ENCODE measurements at places on chromosomes 4 and X.
A peak's percentile ranks its signal among the peaks of the same experiment; 100 is the strongest.

DNA sequence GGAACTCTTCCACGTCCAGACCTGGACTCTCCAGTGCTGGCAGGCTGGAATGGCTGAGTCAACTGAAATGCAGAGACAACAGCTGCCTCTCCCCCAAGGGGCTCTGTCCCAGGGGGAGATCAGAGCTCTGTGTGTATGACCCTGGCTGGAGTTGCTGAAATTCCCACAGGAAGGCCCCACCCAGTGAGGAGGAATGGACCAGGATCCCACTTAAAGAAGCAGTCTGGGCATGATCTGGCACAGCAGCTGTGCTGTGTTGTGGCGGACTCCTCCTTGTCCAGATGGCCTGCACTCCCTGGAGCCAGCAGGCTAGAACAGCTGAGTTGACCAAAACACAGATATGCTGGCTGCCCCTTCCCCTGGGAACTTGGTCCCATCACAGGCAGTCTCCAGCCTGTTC, 25.4 kb downstream of the C4orf17 start:
- peak; percentile 43 for DNase-seq

- DNase-seq: no peak
These were observed 352.2 kb downstream of the IDS start for GRCh38 chrX:149152941-149153340.

GRCh38 chr4:39565878-39566600, 38.8 kb upstream of the UGDH start:
- no peak for DNase-seq

DNA sequence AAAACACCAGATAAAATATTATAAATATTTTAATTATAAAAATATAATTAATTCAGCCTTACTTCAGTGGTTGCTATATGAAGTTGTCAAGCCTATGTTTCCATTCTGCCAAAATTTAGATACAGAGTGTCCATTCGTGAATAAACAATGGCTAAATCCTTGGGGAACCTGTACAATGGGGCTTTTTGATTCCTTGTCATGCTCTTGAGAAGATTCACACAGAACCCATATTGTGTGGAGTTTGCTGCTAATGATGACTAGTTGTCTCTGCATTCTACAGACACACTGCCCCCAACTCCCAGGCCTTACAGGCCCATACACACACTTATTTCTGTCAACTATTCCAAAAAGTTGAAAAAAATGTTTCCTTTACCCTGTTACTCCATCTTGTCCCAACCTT, 33.4 kb upstream of the MAGEC2 start:
- DNase-seq: no peak

DNA sequence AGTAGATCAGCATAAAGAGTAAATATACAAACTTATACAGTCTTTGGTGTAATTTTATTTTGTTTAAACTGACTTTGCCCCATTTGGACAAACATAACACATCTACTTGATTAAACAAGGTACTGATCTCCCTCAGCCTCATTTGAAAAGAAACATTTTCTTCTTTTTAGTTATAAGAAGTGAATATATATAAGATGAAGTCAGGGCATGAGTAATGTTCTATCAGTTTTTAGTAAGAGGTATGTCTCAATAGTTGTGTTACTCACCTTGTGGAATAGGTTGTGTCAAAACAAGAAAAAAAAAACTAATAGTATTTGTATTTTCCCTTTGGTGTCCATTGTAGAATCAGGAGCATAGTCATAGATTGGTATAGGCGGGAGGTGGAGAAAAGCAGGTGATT, 327.4 kb downstream of the RPA4 start:
- DNase-seq: no peak

DNA sequence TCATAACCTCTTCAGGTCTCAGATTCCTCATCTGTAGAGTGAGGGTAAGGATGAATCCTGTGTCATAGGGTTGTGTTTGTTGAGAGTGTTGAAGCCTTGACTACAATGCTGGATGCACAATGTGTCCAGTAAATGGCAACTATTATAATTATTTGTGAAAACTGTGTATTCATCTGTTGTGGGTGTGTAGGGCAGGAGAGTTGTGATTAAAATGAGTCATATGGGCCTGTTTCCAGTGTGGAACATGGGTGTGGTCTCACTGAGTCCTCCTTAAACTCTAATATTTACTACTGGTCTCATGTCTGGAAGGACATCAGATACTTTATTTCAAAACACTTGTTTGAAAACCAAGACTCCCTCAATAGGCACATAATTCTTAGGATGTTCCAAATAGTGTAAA, 208.5 kb upstream of the CASK start:
- no peak for DNase-seq

GRCh38 chrX:129959493-129959832, 23.0 kb upstream of the BCORL1 start:
- DNase-seq: no peak

GRCh38 chr4:56286763-56287162, 100.5 kb downstream of the AASDH start:
- DNase-seq: no peak

- no peak for DNase-seq
These were observed 143.9 kb downstream of the PDGFRA start for GRCh38 chr4:54372951-54373350.

DNA sequence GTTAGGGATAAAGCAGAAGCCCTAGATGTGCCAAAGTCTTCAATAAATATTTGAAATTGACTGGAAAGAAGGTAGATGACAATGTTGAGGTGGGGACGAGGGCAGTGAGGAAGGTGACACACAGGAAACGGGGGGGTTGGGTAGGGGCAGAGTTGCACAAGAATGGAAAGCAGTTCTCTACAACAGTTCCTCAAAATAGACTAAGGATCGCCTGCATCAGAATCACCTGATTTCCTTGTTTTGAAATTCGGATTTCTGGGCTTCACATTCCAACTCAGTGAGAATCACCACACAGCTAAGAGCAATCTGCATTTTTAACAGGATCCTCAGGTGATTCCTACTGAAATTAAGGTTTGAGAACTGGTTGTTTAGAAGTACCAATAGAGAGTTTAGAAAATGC, 70.6 kb downstream of the ARFIP1 start:
- no peak for DNase-seq

GRCh38 chrX:40314070-40314469, 216.3 kb upstream of the BCOR start:
- no peak for DNase-seq

- no peak for DNase-seq
These were observed 101.5 kb downstream of the DHX15 start for GRCh38 chr4:24482871-24483270.

DNA sequence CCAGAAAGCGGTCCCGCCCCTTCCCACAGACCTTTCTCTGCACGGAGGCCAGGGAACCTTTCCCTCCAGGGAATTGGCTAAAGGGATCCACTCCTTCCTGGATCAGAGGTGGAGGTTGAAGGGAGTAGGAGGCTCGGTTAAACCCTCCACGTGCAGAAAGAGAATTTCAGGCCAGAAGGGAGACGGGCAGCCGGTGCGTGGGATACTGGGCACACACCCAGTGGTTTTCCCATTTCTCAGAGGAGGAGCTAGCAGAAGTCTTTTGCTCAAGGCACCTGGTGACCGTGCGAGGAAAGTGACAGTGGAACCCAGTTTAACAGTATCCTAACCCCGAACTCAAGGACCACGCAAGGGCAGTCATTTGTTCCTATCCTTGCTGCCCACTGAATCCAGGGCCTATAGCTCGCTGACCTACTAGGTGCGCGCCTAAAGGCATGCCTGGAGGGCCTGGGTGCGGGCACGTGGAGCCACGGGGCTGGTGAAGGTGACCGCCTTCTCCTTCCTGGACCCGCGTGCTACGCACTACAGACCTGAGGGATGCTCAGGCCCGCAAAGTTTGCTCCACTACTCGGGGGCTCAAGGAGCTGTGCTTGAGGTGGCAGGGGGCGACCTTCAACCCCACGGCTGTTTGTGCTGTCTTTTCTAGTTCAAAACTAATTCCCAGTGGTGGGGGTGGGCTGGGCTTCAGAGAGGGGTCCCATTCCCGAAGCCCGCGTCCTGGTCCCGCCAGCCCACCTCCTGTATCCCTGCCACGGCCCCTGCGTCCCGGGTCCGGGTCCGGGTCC, 587 bp upstream of the AFF2 start:
- no peak for DNase-seq

DNA sequence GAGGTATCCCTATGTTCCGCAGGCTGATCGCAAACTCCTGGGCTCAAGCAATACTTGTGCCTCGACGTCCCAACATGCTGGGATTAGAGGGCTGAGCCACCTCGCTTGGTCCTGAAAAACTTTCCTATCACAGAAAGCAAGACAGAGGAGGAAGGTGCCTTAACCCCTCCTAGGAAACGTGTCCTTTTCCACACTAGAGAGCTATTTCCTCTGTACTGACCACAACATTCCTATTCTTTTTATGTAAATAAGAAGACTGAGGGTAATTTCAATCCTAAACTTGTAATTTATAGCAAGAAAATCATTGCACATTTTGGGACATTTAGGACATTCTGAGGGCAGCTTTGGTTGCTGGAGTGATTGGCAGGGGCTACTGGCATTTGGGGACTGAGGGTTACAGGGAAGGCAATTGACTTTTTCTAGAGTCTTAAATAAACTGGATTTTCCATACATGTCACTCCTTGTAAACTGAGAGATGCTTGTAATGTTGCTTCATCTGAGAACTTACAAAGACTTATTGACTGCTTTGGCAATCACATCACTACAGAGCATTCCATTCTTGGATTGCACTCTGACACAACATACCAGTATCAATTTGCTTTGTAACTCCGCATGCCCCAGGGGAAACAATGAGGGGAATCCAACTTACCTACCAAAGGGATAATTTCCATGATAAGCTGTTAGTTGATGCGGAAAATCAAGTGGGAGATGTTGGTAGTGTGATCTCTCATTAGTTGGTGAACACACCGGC, 15.6 kb downstream of the XAGE3 start:
- no peak for DNase-seq

DNA sequence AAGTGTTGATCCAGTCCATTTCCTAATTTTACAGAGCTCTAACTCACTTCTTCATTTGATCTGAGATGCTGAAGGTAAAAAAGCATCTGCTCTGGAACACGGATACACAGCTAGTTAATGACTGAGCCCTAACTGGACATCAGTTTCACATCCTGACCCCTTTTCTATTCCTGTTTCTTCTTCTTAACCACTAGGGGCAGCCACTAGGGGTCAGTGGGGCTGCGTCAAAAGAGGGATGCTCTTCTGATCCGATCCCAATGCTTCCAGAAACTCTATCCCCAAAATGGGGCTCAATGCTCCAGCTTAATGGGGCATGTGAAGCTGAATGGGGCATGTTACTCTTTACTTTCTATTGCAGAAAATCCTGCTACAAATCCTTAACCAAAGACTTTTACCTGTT, 33.4 kb upstream of the PHKA2 start:
- DNase-seq: peak; percentile 37

GRCh38 chr4:112075906-112076305, 69.3 kb upstream of the FAM241A start:
- DNase-seq: no peak

- peak; percentile 51 for DNase-seq
These were observed at the start of gene ENPP6 for GRCh38 chr4:184217634-184218033. Gene ENPP6 (minus strand): TSS chr4:184217873. CDS start chr4:184217819, 54 bp downstream.

GRCh38 chr4:125338814-125339213, 24.1 kb downstream of the FAT4 start:
- no peak for DNase-seq

DNA sequence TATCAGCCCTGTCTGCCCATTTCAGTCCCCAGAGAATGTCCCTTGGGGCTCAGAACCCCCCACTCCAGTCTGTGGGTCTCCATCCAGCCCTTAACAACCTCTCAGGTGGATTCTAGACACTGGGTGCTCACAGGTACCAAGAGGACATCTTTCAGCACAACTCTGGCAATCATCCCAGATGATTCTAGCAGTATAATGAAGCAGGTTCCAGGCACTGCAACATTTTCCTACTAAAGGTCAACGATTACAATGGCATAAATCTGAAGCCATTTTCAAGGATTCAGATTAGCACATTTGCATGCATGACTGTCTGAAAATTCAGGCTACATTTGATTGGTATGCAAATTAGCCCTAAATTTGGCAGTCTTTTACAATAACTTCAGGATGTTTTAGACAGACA, 10.0 kb downstream of the SLC2A9 start:
- DNase-seq: no peak

- peak; percentile 48 for DNase-seq
These were observed 631 bp downstream of the TMEM47 start for GRCh38 chrX:34656467-34656841.

- no peak for DNase-seq
These were observed 76.7 kb upstream of the SLC4A4 start for GRCh38 chr4:71262161-71262560.

DNA sequence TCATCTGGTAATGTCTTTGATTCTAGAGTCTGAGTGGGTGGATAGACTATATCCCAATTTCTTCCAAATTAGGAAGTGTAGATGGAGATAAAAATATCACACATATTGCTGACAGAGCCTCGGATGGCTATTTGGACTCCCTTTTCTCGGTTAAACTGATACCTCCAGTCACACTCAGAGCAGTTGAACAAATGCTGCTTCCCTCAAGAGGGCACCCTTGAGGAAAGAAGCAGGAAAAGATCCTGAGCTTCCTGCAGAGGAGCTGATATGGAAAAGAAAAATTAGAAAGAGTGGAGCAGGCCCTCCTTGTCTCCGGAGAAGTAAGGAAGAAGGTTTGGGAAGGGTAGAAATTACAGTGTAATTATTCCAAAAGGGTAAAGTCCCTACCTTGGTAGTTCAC, 96.2 kb upstream of the CCSER1 start:
- DNase-seq: no peak

- DNase-seq: no peak
These were observed 52.6 kb downstream of the LIMCH1 start for GRCh38 chr4:41590591-41590990.

DNA sequence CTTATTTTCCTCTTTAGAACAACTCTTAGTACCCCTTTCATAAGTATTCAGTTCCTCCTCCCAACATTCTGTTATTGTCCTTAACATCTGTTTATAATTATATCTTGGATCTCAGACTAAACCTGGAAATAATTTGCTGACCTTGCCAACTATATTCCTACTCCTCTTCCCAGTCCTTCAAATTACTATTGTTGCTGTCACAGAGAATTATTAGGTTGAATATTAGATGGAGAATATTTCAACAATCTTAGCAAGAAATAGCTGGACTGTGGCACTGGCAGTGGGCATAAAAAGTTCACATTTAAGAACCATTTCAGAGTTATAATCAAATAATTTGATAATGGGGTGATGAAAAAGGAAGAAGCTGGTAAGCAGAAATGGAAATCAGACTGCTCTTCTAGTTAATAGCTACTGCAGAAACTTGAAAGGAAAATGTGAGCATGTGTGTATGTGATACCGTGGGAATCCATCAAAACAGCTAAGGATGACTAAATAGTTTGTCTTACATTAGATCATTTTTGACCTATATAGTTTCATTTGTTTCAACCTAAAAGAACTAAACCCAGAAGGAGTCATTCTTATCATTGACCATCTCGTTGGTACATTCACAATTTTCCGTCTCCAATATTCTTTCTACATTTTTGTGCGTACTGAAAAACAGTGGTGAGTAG, 43.3 kb upstream of the PRDM8 start:
- no peak for DNase-seq

- DNase-seq: no peak
These were observed 1.9 kb downstream of the TSPYL2 start for GRCh38 chrX:53084043-53084570.

GRCh38 chrX:125204681-125205132, 115.0 kb upstream of the TEX13C start:
- peak; percentile 39 for DNase-seq

GRCh38 chrX:103503163-103503852, 16.0 kb downstream of the RAB40A start:
- DNase-seq: no peak

- DNase-seq: peak; percentile 45
These were observed 1.7 kb downstream of the CTBP1 start for GRCh38 chr4:1246901-1247863.

All from right forelimb (tissue), 1 donor.